Esophagus squamous epithelium (tissue), 5 donors: ENCODE measurements at places on chromosomes 3 and 15.

DNA sequence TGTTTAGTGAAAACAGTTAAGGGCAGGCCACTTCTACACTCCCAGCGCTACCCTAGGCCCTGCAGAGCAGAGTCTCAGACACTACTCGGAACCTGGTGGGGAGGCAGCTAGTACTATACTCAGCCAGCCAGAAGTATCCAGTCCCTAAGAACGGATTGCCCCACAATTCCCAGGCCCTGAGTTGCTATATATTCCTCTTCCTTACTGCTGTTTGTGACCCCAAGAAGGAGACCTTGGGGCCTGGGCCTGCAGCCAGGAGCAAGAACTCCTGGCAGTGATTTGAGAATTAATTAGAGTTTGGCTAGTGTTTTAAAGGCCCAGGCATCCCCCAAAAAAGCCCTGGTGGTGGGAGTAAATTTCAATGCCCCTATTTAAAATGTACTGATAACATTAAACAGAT, 87.7 kb downstream of the RBPMS2 start:
- no peak for DNase-seq

DNA sequence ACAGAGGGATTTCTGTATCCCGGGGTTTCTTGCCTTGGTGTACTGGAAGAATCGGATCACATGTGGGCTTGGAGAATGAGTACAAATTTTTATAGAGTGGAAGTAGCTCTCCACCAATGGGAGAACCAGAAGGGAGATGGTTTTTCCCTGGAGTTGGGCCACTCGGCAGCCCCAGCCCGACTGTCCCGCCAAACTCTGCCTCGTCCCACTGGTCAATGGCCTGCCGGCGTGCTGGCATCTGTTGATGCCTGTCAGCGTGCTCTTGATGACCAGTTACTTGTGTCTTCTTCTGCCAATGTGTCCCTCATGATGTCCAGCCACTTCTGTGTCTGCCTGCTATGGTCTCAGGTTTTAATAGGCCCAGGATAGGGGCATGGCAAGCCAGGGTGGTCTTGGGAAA, 100.5 kb downstream of the CFAP44 start:
- no peak for DNase-seq

DNA sequence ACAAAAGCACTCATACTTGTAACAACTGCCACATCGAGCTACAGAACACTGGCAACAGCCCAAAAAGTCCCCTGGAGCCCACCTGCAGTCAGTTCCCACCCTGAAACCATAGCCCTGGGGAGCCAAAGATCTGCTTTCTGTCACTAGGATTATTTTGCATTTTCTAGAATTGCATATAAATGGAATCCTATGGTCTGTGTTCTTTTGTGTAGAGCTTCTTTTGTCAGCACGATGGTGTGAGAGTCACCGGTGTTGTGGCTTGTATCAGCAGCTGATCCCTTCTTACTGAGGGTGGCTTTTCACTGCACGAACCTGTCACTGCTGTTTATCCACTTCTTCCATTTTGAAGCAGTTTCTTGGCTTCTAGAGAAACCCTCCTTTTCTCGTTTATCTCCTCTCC, 60.1 kb upstream of the PRR23E start:
- DNase-seq: no peak

- DNase-seq: no peak
These were observed 389.0 kb downstream of the LSAMP start for GRCh38 chr3:116056280-116056679.

DNA sequence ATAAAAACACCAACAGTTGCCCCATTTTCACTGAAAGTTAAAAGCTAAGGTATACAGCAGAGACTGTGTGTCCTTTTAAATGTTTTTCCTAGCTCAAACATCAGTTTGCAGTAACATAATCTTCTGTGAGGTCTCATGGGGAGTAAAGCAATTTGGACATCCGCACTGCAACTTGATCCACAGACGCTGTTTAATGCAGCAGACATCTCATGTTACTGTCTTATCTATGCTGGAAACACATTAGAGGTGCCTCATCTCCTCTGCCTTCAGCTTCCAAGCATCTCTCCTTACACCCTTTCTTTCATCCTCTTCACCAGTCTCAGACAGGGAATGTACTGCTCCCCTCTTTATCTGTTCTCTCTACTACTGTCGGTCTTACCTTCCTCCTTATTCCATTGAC, 53.7 kb upstream of the ATP11B start:
- DNase-seq: no peak
